Mesenchymal stem cell (in vitro differentiated cells and primary cell): ENCODE measurements at places on chromosomes 3 and 15.
A peak's percentile ranks its signal among the peaks of the same experiment; 100 is the strongest.

DNA sequence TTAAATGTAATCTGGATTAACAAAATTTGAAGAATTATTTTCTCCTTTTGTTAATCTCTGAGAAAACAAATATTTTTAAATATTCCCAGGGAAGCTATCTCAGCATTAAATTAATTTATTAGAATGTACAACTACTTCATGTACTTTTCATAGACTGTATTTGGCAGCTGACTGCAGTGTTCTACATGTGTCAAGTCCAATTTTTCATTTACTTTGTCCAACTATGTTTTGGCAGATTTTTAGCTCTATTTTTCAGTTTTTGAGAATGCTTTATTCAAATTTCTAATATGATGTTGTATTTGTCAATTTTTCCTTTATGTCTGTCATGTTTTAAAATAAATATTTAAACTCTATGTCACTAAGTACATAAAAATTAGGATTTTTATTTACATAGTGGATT is 925.1 kb downstream of the OTOL1 start:
- H3K4me3 ChIP-seq: no peak overlapping the region
- H3K36me3 ChIP-seq: no peaks in the 10 kb centered on the region
- no peaks in the 10 kb centered on the region for H3K27me3 ChIP-seq
- H3K4me1 ChIP-seq: no peaks in the 10 kb centered on the region
- no peak overlapping the region for H3K27ac ChIP-seq

DNA sequence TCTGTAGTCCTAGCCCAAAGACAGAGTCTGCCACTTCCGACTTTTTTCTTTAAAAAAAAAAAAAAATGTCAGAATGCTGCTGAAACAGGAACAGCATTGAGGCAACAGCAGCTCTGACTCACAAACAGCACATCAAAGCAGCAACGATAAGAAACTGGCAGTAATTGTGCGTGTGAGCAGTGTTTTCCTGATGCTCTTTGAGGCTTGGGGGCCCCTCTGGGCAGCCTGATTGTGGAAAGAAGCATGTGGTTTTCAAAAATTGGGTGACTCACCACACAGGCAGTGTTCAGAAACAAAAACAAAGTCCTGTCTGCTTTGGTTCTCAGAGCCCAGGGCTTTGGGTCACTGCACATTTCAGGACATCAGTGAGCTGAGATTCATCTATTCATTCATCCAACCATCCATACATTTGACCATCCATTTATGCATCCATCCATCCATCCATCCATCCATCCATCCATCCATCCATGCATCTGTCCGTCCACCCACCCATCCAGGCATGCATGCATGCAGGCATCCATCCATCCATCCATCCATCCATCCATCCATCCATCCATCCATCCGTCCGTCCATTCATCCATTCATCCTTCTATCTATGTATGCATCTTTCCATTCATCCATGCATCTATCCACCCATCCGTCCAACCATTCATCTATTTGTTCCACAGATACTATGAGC is 308.4 kb downstream of the RPLP1 start:
- DNase-seq: peak; percentile 99
- H3K4me1 ChIP-seq: peaks cover 19% of the 10 kb centered on the region
- no peaks in the 10 kb centered on the region for H3K36me3 ChIP-seq
- H3K4me3 ChIP-seq: no peak overlapping the region
- no peaks in the 10 kb centered on the region for H3K27me3 ChIP-seq
- H3K27ac ChIP-seq: peak overlapping the region; percentile 68

GRCh38 chr3:64179860-64180259 is 45.4 kb downstream of the PRICKLE2 start:
- no peak overlapping the region for H3K27ac ChIP-seq
- peaks cover 6% of the 10 kb centered on the region for H3K36me3 ChIP-seq
- no peaks in the 10 kb centered on the region for H3K27me3 ChIP-seq
- DNase-seq: peak; percentile 48
- H3K4me3 ChIP-seq: no peak overlapping the region

- H3K4me1 ChIP-seq: peaks cover 1% of the 10 kb centered on the region
- H3K4me3 ChIP-seq: no peak overlapping the region
- H3K27me3 ChIP-seq: no peaks in the 10 kb centered on the region
- no peak for DNase-seq
- H3K36me3 ChIP-seq: no peaks in the 10 kb centered on the region
Measured at GRCh38 chr3:186896006-186896405, 34.3 kb upstream of the ST6GAL1 start.

- H3K27me3 ChIP-seq: no peaks in the 10 kb centered on the region
- H3K4me1 ChIP-seq: peaks cover 7% of the 10 kb centered on the region
- no peak for DNase-seq
- no peaks in the 10 kb centered on the region for H3K36me3 ChIP-seq
- peak overlapping the region; percentile 63 for H3K27ac ChIP-seq
Measured at GRCh38 chr15:59410391-59410896, 27.5 kb upstream of the FAM81A start.

GRCh38 chr3:13689373-13690260 is 140.7 kb downstream of the FBLN2 start:
- no peak for DNase-seq
- no peaks in the 10 kb centered on the region for H3K36me3 ChIP-seq
- peaks cover 37% of the 10 kb centered on the region for H3K27me3 ChIP-seq
- H3K27ac ChIP-seq: no peak overlapping the region
- no peaks in the 10 kb centered on the region for H3K4me1 ChIP-seq
- no peak overlapping the region for H3K4me3 ChIP-seq

DNA sequence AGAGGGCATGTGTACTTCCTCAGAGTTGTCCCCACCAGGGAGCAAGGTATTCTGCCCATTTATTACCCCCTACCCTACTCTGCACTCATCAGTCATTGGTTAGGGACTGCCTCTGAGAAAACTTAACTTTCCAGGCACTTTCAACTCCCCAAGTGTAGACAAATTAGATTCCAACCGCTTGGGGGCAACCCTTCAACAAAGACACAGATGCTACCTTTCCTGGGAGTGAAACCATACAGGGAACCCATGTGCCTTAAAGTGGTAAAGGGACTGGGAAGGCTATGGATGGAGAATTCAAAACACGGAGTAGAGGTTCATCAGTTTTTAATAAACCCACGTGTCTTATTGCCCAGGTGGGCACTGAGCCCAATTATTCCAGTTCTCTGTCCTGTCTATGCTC is 19.4 kb upstream of the UBE2E2 start:
- H3K4me1 ChIP-seq: no peaks in the 10 kb centered on the region
- H3K27ac ChIP-seq: no peak overlapping the region
- no peaks in the 10 kb centered on the region for H3K36me3 ChIP-seq
- DNase-seq: peak; percentile 64

DNA sequence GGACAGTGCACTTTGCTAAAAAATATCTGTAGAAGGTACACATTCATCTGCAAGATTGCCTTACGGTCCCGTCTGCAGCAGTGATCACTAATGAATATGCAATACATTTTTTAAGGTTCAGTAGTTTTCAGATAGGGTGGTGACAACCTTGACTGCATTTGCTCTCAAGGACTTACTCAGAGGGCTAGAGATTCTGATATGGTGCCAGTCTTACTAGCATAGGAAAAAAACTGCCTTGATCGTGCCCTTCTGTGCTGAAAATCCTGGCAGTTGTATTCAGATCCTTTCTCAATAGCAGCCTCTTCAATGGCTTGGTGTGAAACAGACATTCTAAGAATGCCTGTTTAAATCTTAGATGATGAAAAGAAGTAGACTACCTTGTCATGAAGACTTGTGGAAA is 411.9 kb upstream of the CCDC54 start:
- H3K4me3 ChIP-seq: no peak overlapping the region
- no peaks in the 10 kb centered on the region for H3K4me1 ChIP-seq
- no peak for DNase-seq
- H3K27ac ChIP-seq: no peak overlapping the region
- H3K36me3 ChIP-seq: no peaks in the 10 kb centered on the region
- H3K27me3 ChIP-seq: no peaks in the 10 kb centered on the region

DNA sequence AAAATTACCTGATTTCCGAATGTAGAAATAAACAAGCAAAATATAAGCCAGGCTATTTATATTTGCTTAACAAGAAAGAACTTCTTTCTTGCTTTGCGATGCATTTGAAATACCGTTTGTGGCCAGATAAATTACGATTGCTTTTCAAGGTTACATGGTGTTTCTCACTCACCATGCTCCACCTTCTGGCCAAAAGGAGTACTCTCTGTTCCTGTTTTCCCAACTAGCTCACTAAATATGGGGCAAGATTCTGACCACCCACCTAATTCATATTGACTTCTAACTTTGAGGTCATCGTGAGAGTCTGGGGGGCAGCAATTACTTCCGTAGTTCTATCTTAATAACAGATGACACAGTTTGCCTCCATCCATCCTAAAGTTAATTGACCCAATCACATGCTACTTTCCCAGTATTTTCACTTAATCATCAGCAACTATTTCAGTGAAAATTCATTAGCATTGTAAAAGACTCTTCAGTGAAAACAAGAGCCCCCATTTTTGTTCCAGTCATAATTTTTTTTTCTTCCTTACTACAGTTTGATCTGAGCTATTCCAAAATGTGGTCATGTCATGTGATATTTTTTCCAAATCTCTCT is 25.9 kb downstream of the ACP3 start:
- no peaks in the 10 kb centered on the region for H3K27me3 ChIP-seq
- no peak overlapping the region for H3K4me3 ChIP-seq
- H3K4me1 ChIP-seq: no peaks in the 10 kb centered on the region
- H3K36me3 ChIP-seq: no peaks in the 10 kb centered on the region
- no peak overlapping the region for H3K27ac ChIP-seq
- peak; percentile 72 for DNase-seq

DNA sequence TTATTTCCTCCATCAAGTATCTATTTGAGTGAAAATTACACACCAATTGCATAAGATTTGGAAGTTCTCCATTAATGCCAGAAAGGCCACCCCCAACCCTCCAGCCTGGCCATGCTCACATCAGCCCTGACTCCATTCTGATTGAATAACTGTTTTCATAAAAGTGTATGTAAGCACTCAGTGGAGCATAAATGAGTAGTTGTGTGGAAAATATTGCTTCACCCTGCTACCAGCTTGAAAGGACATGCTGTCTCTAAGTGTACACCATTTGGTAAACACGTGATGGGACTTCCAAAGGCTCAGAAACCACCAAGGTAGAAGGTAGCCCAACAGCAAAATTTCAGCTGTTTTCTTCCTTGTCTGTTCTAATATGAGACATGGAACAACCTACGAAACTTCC is 393.8 kb downstream of the ZNF385D start:
- H3K36me3 ChIP-seq: no peaks in the 10 kb centered on the region
- no peak overlapping the region for H3K4me3 ChIP-seq
- no peaks in the 10 kb centered on the region for H3K4me1 ChIP-seq
- DNase-seq: no peak
- no peaks in the 10 kb centered on the region for H3K27me3 ChIP-seq

- H3K4me1 ChIP-seq: no peaks in the 10 kb centered on the region
- H3K27ac ChIP-seq: no peak overlapping the region
- H3K36me3 ChIP-seq: no peaks in the 10 kb centered on the region
- no peaks in the 10 kb centered on the region for H3K27me3 ChIP-seq
- H3K4me3 ChIP-seq: no peak overlapping the region
Measured at GRCh38 chr3:58266577-58266976, 29.0 kb downstream of the ABHD6 start.

DNA sequence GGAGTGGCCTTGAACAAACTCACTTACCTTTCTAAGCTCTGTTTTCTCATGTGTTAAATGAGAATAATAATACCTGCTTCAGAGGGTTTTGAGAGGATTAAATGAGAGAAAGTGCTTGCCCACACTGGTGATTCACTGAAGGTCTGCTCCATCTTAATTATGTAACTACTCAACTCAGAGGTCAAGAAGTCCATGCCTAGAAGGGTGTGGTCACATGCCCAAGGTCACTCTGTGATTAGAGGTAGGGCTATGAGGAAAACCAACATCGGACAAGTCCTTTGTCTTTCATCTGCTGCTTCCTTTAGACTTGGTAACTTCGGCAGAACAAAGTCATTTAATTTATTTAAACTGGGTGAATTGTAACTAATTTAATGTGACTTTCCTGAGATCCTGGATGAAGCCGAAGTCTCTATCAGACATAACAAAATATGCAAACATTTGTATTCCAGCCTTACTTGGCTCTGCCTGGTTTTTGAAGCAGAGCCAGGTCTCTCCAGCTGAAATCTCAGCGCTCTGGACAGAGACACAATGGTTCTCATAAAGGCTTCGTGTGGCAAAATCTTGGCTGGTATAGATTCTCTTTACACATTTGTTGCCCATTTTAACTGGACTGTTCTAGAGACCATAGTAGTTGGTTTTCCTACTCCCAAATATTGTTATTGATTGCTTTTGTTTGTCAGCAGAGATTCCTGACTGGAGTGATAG is 3.0 kb downstream of the CHRNA7 start:
- no peak overlapping the region for H3K27ac ChIP-seq
- no peak for DNase-seq
- H3K36me3 ChIP-seq: no peaks in the 10 kb centered on the region

DNA sequence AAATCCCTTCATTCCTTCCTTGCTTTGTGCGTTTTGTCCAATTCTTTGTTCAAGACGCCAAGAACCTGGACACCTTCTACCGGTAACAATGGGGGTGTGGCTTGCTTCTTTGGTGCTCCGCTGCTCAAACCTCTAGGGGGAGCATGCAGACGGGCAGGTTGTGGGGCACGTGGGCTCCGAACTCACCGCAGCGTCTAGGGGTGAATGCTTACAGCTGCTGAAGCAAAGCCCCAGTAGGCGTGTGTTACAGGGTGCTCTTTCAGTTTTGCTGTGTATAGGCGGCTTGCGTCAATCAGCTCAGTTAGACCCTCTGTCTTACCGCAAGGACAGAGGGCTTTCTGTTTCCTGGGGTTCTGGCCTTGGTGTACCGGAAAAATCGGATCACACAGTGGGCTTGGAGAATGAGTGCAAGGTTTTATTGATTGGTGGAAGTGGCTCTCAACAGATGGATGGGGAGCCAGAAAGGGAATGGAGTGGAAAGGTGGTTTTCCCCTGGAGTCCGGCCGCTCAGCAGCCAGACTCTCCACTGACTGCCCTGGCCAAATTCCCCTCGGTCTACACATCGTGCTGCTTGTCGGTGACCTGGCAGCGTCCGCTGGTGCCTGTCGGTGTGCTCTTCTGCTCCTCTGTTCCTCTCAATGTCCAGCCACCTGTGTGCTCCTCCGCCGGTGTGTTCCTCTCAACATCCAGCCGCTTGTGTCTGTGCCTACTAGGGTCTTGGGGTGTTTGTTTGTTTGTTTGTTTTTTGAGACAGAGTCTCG is 1.2 kb upstream of the LRRC34 start:
- no peak overlapping the region for H3K27ac ChIP-seq
- no peaks in the 10 kb centered on the region for H3K36me3 ChIP-seq
- H3K4me3 ChIP-seq: no peak overlapping the region
- no peak for DNase-seq
- peaks cover 11% of the 10 kb centered on the region for H3K4me1 ChIP-seq

DNA sequence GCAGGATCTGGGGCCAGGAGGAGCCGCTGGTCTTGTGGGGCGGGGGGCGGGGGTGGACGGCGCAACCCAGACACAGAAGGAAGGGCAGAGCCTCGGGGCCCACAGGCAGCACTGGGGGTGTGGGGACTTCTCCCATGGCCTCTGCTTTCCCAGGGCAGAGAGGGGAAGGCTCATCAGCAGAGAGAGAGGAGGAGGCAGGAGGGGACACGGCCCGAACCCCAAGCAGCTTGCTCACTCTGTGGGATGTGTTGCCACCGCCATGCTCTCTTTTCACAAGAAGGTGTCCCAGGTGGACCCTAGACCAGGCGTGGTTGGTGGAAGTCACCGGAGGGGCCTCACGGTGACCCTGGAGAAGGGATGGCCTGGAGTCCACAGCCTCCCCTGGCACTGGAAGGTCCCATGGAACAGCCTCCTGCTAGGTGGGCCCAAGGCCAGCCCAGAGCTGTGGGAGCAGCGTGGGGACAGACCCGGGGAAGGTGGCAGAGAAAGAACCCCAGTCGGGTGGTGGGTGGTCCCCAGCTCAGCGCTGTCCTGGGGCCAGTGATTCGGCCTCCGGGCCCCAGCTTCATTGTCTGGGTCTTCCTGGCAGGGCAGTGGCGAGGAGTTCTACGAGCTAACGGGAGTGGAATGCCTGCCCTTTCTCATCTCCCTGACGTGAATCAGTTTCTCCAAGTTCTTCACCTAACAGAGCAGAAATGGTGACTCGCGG is 46.8 kb upstream of the PCSK6 start:
- no peak for DNase-seq
- H3K36me3 ChIP-seq: no peaks in the 10 kb centered on the region
- no peak overlapping the region for H3K4me3 ChIP-seq
